ENCODE measurements at places on chromosomes 12 and 14. TPM values are rescaled to one million over a fixed set of nuclear protein-coding genes. Genes with fewer than 3 reads are reported as not detected.

The IRAK3 gene
- total RNA-seq: 15.8 TPM

The NGB gene
- not detected for total RNA-seq

The ATL1 gene
- 2.6 TPM for total RNA-seq

The EIF2B1 gene
- 60.0 TPM for total RNA-seq

The TEX52 gene
- total RNA-seq: not detected

- DNase-seq: no peak
These were observed 30.7 kb downstream of the FRMD6 start for GRCh38 chr14:51682411-51682810.

DNA sequence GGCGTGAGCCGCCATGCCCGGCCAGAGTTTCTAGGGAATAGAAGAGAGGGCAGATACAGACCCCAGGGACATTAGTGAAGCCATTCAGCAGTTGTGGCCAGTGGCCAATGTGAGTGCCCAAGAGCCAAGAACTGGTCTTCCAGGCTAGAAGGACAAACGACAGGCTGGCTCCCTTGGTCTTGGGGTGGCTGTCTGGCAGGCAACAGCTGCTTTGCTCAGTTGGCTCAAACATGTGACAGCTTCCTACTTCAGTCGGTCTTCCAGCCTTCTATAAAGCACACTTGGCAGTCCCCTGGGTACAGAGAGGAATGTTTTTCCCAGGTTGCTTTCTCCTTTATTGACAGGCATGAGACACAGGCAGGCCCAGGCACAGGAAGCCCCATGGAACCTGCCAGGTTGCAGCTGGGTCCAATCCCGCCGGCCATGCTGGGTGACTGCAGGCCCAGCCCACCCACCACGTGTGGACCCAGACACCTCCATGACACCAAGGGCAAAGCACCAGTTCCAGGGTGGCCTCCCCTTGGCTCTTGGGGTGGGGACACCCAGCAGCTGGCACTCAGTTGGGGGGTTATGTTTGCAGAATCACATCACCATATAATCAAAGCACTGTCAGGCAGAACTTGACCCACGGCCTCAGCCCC is 15.4 kb downstream of the CHGA start:
- DNase-seq: no peak

DNA sequence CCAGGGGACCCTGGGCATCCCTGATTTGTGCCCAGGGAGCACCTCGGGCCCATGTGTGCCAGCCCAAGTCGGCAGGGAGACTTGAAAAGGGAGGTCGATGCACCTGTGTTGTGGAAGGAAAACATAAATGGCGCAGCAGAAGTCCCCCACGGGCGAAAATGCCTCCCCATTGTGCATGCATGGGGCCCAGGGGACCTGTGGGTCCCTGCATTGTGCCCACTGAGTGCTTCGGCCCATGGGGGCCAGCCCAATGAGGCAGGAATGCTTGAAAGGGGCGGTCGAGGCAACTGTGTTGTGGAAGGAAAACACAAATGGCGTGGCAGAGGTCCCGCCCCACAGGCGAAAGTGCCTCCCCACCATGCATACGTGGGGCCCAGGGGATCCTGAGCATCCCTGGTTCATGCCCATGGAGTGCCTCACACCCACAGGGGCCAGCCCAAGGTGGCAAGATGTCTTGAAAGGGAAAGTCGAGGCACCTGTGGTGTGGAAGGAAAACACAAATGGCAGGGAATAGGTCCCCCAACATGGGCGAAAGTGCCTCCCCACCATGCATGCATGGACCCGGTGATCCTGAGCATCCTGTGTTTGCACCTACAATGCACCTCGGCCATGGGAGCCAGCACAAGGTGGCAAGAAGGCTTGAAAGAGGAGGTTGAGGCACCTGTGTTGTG is 368.0 kb downstream of the ALG10 start:
- no peak for DNase-seq

DNA sequence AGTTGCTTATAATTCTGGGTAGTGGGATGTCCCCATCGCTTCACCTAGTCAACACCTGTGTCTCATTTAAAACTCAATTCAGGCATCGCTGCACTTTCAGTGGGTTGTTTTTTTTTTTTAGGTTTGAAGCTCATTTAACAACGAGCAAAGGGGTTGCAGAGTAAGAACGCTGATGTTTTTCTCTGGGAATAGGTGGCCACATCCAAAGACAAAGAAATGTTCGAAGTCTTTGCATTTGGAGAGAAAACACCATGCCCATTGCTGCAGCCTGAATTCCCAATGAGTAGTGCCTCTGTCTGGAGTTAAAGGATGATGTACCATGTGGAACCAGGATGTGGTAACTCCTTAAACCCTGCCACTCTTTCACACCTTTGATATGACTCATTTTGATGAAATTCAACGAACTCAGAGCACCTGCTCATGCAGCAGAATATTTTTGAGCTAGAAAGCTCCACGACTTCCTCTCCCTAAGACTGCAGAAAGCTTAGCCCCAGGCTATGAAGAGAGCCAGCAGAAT is 35.1 kb upstream of the BATF start:
- no peak for DNase-seq

DNA sequence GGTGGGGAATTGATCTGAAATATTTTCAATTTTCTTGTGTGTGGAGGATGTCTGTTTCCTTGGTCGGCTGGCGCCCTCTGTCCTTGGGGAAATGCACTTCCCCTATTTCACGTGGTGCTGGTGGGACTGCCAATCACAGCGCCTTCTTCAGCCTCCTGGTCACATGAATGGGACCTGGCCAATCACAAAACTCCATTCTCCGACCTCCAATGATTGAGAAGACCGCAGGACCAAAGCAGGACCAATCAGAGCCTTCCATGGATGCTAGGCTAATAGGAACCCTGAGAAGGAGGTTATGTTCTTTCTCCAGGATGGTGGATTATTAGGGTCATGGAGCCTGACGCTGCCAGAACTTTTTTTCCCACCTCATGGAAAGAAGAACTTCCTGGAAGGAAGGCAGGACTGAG is 188.7 kb downstream of the TTC8 start:
- DNase-seq: no peak

DNA sequence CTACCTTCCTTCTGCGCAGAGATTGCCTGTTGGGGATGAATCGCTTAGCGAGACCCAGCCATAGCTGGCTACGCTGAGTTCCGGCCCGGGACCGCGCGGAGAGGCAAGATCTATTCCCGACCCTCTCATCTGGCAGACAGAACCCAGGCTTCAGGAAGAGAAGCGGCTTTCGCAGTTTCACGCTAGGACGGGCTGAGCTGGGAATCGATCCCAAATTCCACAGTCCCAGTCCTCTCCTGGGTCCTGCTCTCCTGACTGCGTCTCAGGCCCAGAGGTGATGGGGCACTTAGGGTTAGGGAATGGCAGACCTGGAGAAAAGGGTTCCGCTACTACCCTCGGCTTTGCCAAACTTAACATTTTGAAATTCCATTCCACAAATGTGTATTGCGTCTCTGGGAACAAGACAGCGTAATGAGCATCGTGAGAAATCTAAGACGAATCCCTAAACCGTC is 2.8 kb downstream of the PTPN21 start:
- no peak for DNase-seq

DNA sequence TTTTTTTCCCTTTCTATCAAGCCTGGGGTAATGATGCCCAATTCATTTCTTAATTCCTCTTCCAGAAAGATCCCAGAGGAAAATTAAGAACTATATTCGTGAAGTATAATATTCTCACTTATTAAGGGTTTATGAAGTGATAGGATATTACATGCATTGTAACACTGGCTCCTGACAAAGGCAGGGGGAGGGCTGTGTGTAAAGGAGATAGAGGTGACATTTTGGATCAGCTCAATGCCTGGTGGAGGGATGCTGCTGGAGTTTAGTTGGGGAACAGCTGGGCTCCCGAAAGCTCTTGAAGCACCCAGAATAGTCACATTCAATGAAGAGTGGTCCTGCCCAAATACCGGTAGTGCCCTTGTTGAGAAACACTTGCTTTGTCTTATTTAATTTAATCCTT is 774 bp downstream of the SERPINA11 start:
- DNase-seq: no peak

DNA sequence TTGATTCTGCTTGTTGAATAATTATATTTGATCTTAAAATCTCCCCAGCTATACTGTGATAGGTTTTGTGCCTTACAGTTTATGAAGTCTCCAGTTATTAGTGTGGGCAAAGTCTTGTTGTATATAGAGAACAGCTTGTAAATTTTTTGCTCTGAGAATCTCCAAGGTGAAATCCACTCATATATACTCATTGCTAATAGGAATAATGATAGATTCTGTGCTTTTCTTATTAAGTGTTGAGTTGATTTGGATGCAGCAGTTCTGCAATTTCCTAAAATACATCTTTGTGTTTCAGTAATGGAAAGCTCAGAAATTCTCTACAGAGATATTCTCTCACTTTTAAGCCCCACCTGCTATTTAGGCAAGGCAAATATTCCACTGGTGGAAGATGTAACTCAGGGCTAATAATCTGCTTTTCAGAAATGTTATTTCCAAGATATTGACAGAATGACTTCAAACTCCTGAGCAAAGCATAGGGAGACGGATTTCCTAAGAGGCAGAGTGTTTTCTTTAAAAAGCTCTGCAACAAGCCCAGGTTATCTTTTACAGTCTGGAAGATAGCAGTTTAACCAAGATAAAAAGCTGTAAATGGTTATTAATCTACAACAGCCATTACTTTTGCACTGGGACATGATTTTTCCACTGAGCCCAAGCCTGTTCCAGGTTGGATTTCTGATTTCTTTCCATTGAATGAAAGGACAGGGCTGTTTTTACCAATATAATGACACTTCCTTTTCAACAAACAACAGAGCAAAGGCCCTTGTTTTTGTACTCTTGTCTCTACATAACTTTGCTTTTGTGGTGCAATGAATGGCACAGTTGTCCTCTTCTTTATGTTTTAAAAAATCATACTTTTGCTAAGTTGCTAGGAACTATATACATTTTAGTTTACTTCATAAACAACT is 239.9 kb upstream of the ATP2B1 start:
- DNase-seq: no peak

DNA sequence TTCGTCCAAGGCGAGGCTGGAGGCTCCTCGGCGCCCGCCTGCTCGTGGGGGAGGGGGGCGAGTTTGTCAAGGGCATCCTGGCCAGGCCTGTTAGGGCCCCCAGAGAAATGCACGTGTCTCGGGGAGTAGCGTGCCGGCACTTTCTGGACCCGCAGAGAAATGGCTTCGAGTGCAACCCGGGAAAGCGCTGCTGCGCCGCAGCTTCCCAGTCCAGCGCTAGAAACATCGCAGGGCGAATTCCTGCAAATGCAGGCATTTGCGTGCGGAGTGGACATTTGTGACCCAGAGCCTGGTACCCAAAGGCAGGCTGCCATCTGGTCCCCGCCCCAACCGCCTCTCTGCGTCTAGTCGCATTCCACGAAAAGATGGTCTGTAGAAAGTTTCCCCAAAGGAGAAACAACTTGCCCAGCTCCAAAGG is 756 bp downstream of the LGR5 start:
- no peak for DNase-seq

DNA sequence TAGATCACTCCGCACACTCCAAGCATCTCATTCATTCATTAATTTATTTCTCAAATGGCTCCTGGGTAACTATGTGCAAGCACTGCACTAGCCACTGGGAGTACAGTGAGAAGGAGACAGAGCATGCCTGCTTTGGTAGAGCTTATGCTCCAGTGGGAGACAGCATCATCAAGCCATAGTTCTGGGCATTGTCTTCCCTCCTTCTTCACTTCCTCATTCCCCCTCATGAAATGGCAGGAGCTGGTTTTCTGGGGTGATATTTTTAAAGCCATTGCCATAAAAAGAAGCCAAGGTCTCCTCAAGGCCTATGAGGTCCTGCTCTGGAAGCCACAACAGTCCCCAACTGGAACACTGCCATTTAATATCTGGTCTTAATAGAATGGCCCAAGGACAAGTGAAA is 20.2 kb upstream of the RIC8B start:
- DNase-seq: no peak

DNA sequence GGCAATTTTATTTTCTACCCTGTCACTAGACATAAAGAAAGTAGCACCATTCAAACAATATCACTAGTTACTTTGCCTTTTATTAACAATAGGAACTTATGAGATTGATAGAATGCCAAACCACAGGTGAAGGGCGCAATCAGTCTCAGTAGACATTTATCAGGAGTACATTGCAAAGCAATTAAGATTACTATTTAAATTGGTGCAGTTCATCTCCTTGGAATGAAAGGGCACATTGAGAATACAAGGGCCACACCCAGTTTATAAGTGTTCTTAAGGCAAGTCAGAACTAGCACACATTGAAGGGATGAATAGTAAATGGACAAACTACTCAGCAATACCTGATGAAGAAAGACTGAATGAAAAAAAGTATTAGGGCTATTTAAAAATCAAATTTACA is 601.4 kb downstream of the C12orf50 start:
- no peak for DNase-seq

DNA sequence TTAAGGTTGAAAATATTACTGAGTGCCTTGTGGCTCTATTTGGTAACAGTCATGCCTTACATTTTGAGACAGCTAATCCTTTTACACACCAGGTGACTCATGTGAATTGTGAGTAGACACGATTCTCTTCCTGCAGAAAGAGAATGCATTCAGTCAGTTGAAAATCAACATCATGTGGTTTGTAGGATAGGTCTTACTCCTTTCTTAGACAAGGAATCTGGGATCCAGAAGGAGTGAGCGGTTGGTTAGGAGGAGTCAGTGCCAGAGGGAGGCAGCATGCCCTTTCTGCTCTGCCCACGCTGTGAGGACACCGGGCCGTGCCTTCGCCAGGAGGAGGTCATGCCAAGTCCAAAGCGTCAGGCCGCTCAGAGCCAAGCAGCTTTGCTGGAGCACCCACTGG is 47.6 kb downstream of the TRAF3 start:
- no peak for DNase-seq

DNA sequence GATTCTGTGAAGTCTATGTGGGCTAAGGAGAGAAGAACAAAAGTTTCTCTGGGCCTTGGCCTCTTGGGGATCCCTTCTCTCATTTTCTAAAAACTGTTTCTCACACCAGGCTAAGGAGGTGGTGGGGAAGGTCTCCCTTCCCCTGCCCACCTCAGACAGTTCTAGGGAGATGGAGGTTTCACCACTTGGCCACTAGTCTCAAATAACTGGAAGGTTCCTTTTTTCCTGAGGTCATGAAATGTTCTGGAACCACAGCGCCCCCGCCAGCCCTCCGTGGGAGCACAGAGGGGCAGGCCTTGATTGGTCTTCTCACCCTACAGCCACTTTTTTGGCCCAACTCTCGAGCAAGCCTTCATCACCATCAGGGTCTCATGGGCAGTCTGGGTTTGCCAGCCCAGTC is 12.6 kb downstream of the C12orf43 start:
- no peak for DNase-seq

DNA sequence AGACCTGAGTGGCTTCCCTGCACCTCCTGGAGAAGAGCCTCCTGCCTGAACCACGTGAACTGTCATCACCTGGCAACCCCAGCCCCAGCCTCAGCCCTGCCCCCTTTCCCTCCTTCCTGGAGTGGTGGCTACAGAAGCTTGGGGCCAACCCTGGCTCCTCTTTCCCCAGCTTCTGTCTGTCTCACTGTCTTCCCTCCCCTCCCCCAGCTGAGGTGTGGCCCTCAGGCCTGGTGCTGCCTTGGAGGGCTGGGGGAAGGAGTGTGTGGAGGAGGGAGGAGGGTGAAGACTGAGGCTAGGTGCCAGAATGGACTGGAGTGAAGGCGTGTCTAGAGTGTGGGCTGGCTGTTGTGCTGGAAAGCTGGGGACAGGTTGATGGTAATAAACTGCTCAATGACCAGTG is 9.7 kb downstream of the NFATC4 start:
- DNase-seq: no peak
